ENCODE measurements at places on chromosomes 16 and 17. TPM values are rescaled to one million over a fixed set of nuclear protein-coding genes. Genes with fewer than 3 reads are reported as not detected.

- peak; percentile 88 for DNase-seq
- H3K4me3 ChIP-seq, result no peak overlapping the region
- H3K27me3 ChIP-seq, result no peaks in the 10 kb centered on the region
- H3K4me1 ChIP-seq, result peaks cover 41% of the 10 kb centered on the region
- H3K36me3 ChIP-seq, result no peaks in the 10 kb centered on the region
Measured at GRCh38 chr17:39080421-39081078, 70.9 kb downstream of the PLXDC1 start.

GRCh38 chr16:69893106-69893505 lies 58.0 kb upstream of the CLEC18A start:
- peak; percentile 60 for DNase-seq
- H3K4me3 ChIP-seq, result no peak overlapping the region
- H3K27ac ChIP-seq, result 0 out of 2 replicates have a peak overlapping the region, but pooled peaks have one; percentile 15
- H3K27me3 ChIP-seq, result no peaks in the 10 kb centered on the region

GRCh38 chr16:1030473-1030901 lies 42.1 kb upstream of the SSTR5 start:
- no peak overlapping the region for H3K4me3 ChIP-seq
- H3K27ac ChIP-seq, result no peak overlapping the region
- no peaks in the 10 kb centered on the region for H3K36me3 ChIP-seq
- no peaks in the 10 kb centered on the region for H3K27me3 ChIP-seq
- peak; percentile 68 for DNase-seq
- H3K4me1 ChIP-seq, result peaks cover 48% of the 10 kb centered on the region

DNA sequence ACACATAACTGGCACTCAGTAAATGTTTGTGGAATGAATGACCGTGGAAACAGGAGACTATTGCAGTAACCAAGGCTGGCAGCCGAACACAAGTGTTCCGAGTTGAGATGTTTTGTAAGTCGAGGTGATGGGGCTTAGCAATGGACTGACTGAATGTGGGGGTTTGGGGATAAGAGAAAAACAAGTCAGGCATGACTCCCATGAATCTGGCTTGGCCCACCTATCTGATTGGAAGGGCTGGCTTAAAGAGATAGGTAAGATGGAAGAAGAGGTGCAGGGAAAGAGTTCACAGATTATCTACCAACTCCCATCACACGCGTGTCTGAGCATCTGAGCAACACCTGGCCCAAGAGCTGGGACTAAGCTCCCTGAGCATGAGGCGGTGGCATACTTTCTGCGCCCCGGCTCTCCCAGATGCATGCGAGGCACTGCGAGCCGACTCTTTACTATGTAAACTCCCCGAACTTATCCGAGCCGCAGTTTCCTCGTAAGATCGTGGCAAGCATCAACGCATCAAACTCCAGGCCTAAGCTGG lies 539 bp downstream of the IFT20 start:
- DNase-seq, result no peak
- no peaks in the 10 kb centered on the region for H3K27me3 ChIP-seq
- peaks cover 8% of the 10 kb centered on the region for H3K4me1 ChIP-seq
- H3K4me3 ChIP-seq, result peak overlapping the region; percentile 77

DNA sequence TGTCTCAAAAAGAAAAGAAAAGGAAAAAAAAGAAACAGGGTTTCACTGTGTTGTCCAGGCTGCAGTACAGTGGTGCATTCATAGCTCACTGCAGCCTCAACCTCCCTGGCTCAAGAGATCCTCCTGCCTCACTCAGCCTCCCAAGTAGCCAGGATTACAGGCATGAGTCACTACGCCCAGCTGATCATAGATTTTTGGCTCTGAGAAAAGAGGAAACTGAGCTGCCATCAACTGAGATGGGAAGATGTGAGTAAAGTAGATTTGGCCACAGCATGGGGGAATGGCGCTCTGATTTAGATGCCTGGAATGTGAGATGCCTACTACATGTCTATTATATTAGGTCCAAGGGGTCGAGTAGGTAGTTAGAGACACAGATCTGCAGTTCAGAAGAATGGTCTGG lies 5.9 kb upstream of the NAGS start:
- no peak overlapping the region for H3K4me3 ChIP-seq
- H3K36me3 ChIP-seq, result no peaks in the 10 kb centered on the region
- peaks cover 22% of the 10 kb centered on the region for H3K27me3 ChIP-seq
- H3K4me1 ChIP-seq, result no peaks in the 10 kb centered on the region
- H3K27ac ChIP-seq, result no peak overlapping the region

GRCh38 chr17:29749045-29749825 lies 126.5 kb upstream of the CORO6 start:
- no peak overlapping the region for H3K27ac ChIP-seq
- H3K27me3 ChIP-seq, result no peaks in the 10 kb centered on the region
- no peaks in the 10 kb centered on the region for H3K36me3 ChIP-seq
- H3K4me1 ChIP-seq, result peaks cover 35% of the 10 kb centered on the region
- H3K4me3 ChIP-seq, result no peak overlapping the region

The SLFN12L gene
- total RNA-seq, result not detected

Data from SJCRH30 (cell line).